CD4-positive, alpha-beta T cell treated with Interleukin-15 for 4 hours (primary cell): ENCODE measurements at places on chromosomes 7 and 10.

DNA sequence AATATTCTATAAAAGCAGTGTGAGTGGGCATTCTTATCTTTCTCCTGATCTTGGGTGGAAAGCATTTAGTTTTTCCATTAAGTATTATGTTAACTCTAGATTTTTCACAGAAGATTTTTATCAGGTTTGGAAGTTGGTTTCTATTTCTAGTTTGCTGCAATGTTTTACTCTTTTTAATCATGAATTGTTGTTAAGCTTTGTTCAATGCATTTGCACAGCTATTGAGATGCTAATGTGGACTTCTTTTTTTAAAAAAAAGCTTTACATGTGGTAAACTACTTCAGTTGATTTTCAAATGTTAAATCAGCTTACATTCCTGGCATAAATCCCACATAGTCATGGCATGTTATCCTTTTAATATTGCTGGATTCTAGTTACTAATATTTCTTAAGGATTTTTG lies 363.6 kb upstream of the NRP1 start:
- no peak for DNase-seq

- no peak for DNase-seq
These were observed 577.8 kb downstream of the ETV1 start for GRCh38 chr7:13411636-13412035.

DNA sequence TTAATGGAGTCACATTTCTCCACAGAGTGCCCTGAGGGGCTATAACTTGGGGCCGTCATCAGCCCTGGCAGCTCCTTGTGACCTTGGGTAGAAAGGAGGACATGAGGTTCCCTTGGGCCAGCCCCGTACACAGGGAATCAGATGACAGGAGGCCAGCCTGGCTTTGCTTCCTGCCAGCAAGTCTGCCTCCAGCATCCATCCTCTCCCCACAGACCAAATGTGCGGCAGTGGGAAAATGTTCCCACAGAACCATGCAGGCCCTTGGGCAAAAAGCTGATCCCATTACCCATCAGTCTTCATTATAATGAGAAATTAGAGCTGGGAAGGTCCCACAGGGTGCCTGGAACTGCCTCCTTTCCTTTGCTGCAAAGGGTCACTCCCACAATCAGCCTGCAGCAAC lies 908.3 kb downstream of the GRID1 start:
- DNase-seq = no peak

DNA sequence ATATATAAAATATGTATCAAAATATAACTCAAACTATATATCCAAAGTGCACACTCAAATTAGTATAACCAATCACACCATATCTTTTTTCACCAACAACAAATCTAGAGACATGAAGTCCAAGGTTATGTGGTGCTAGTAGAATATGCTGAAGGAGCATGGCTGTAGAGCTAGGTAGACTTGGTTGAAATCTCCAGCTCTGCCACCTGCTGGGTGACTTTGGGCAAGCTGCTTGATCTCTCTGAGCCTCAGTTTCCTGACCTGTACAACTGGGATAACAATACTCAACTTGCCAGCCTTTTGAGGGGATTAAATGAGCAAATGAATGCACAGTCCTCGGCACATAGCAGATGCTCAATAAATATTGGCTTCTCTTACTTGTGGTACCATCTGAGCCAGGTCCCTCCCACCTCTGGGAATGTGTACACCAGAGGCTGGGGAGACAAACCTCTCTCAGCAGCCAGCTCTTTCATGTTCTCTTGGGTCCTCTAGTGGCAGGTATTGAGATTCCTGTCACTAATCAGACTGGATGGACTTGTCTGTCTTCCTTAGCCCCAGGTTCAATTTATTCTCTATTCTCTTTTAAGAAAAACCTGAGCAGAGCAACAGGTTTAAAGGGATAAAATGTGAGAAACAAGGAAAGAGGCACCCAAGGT lies 94.3 kb upstream of the PDE1C start:
- no peak for DNase-seq

DNA sequence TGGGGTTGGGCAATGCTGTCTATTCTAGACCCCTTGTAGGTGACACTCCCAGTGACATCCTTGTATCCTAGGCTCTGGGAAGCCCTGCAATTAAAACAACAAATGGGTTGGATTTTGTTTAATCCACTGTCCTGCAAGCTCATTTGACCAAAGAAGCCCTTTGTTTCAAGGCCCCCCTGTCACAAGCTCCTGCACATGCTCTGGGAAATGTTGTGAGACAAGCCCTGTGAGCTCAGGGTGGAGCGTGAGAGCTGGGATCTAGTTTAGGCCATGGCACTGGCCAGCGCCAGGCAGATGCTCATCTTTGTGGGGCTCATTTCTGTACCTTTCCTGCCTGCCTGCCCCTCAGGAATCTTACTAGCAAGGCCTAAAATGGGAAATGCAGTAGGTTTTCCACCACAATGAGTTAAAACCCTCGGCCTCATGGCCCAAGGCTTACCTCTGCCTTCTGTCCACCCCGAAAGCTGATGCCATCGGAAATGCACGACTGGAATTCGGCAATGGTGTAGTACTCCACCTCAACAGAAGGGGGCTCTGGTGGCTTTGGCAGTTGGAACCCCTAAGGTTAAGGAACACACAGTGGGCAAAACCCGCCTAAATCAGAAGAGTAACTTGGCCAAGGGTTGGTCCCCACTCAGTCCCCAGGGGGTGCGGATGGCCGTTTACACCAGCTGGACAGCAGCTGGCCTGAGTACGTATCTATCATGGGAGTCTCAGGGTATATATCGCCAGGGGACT lies 112.0 kb downstream of the NEURL1 start:
- peak; percentile 37 for DNase-seq

DNA sequence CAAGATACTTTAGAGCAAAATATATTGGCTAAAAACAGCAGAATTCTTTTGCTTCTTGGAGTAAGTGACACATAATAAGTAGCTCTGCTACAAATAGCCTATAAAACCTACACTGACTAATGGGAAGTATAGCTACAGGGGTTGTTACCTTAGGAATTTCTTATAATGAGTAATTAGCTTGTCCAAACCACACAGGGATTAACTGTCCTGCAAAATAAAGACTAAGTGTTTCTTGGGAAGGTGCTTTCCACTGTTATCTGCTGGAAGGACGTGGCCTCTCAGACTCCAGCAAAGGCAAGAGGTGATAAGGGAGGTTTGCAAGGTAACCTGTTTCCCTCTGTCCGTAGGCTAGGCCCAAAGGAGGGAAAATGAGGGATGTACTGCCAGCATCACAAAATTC lies 302.4 kb downstream of the DOCK4 start:
- no peak for DNase-seq

- DNase-seq = no peak
These were observed 40.9 kb upstream of the MTPN start for GRCh38 chr7:136018104-136018503.

DNA sequence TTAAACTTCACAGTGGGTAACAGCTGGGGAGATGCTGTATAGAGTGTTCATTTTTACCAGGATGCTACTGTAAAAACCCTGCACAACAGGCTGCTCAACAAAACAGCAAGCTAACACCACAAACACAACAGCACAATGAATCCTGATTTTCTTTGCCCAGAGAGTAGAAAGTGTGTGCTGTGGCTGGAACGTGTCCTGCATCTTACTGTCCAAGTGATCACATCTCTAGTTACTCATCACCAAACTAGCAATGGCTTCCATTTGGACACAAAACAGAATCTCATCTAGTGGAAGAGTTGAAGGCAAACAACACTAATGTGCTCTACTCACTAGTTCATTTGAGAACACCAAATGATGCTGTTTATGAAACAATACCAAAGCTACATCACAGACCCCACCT lies 121.2 kb downstream of the SLC25A13 start:
- no peak for DNase-seq

- no peak for DNase-seq
These were observed 27.2 kb downstream of the LSM5 start for GRCh38 chr7:32462977-32463376.

- no peak for DNase-seq
These were observed 27.7 kb downstream of the PHYH start for GRCh38 chr10:13272164-13272571.

DNA sequence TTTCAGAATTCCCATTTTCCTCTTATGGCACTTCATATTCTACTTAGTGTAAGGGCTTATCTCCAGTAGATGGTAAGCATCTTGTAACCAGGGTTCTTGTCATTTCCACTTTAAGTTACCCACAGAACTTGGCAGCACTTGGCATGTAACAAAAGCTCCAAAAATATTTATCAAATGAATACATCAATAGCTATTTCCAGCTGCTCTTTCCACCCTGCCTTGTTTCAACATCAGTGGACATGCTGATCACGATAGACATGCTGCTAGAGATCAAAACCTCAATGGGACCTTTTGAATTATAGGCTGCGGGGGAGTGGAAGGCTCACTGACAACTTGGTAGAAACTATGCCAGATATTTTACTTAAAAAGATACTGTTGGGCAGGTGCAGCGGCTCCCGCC lies 32.9 kb downstream of the HOXA1 start:
- DNase-seq = no peak

DNA sequence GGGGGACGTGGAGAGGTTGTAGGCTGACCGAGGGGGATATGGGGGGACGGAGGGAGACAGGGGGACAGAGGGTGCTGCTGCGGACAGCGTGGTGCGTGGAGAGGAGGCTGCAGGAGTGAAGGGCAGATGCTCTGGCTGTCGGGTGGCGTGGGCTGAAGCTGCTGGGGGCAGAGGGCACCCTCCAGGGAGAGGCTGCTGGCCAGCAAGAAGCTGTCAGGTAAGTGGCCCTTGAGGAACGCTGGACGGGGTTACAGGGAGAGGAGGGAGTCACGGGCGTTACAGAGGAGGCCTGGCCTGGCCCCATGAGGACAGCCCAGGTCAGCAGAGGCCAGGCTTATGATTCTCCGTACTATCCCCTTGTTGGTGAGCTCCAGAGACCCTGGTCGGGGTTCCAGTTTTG lies 27.1 kb downstream of the YKT6 start:
- no peak for DNase-seq

- no peak for DNase-seq
These were observed 306.5 kb downstream of the GATA3 start for GRCh38 chr10:8360814-8361509.

DNA sequence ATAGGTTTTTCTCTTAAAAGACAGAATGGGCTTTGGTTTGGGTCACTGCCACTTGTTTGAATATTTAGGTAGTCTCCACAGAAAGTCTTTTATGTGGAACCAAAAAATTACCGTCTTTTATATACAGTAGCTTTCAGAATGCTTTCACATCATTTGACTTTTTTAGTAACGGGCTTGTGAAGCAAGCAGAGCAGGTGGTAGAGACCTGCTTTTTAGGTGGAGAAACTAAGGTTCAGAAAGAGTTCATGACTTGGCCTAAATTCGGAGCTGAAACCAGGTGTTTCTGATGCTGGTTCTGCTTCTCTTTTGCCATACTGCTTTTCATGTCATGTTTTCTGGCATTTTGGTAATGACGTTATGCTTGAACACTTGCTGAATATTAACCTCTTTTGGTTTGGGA lies 36.3 kb downstream of the GARS1 start:
- DNase-seq = no peak

- DNase-seq = no peak
These were observed 298.7 kb upstream of the LRRTM3 start for GRCh38 chr10:66627156-66627555.

DNA sequence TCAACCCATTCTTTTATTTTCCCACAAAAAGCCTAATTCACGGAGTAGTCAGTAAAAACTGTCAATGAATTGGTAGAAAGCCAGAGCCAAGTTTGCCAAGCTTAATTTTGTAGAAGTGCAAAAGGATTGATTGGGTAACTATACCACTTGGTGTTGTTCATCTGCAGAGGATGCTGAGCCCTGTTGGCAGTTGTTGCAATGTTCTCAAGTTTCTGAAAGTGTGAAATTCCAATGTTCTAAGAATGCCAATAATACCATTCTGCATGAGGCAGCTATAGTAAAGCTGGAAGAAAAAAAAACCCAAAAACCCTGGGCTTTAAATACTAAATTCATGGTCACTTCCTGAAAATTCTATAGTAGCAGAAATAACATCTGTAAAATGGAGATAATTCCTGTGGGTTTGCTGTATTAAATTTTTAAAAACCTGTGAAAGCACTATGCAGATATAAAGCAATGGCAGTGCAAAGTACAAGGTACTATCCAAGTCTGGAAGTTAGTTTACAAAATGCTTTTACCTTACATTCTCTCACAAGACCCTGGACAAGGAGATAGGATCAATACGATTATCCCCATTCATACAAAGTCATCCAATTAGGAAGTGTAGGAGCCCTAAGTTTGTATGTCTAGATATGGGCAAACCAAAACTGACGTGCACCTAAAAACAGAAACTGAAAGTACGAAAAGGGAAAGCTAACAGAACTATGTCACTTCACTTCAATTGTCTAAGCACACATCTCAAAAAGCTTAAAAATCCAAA lies 6.0 kb upstream of the PON1 start:
- DNase-seq = peak; percentile 40
